ENCODE measurements at places on chromosomes 12 and 14. TPM values are rescaled to one million over a fixed set of nuclear protein-coding genes. Genes with fewer than 3 reads are reported as not detected.

The EIF2S3B gene
- polyA plus RNA-seq = not detected

The ZNF84 gene
- polyA plus RNA-seq = 5.0 TPM

The BMP4 gene
- 3.3 TPM for polyA plus RNA-seq

The COX6A1 gene
- 1,091 TPM for polyA plus RNA-seq

The SOAT2 gene
- not detected for polyA plus RNA-seq

The KRT2 gene
- polyA plus RNA-seq = not detected

The ENTPD5 gene
- polyA plus RNA-seq = 10.8 TPM

The SAV1 gene
- 13.2 TPM for polyA plus RNA-seq

The HCAR1 gene
- 1.2 TPM for polyA plus RNA-seq

The SLC17A8 gene
- polyA plus RNA-seq = 2.3 TPM

The SLC22A17 gene
- polyA plus RNA-seq = 298 TPM

The CPNE6 gene
- polyA plus RNA-seq = 20.6 TPM

The CLEC6A gene
- not detected for polyA plus RNA-seq

The APOLD1 gene
- 23.9 TPM for polyA plus RNA-seq

The GLI1 gene
- 0.36 TPM for polyA plus RNA-seq

The SLC16A7 gene
- 0.56 TPM for polyA plus RNA-seq

The MSI1 gene
- 69.7 TPM for polyA plus RNA-seq

DNA sequence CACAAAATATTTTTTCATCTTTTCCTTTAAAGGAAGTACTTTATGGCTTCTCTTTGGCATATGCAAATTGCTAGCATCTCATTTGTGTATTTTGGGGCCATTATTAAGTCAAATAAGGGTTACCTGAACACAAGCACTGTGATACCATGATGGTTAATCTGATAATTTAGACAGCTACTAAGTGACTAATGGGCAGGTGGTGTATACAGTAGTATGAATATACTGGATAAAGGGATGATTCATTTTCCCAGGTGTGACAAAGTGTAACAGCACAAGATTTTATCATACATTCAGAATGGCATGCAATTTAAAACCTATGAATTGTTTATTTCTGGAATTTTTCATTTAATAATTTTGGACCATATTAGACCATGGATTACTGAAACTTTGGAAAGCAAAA is 27.2 kb upstream of the ANO4 start:
- no peak for DNase-seq

GRCh38 chr12:8722286-8722800 is 24.6 kb downstream of the RIMKLB start:
- no peak for DNase-seq

DNA sequence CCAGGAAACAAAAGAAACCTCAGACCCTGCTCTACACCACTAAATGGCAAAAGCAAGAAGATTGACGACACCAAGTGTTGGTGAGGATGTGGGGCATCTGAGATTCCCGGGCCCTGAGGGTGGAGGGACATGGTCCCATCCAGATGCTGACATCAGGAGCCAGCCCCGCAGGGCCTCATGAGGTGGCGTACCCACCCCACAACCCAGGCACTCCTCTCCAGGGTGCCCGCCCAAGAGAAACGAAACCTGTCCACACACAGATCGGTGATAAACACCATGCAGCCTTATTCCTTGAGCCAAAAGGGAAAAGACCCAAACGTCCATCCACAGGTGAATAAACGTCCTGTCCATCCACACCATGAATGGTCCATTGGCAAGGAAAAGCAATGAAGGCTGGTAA is 54.8 kb upstream of the C14orf180 start:
- no peak for DNase-seq

DNA sequence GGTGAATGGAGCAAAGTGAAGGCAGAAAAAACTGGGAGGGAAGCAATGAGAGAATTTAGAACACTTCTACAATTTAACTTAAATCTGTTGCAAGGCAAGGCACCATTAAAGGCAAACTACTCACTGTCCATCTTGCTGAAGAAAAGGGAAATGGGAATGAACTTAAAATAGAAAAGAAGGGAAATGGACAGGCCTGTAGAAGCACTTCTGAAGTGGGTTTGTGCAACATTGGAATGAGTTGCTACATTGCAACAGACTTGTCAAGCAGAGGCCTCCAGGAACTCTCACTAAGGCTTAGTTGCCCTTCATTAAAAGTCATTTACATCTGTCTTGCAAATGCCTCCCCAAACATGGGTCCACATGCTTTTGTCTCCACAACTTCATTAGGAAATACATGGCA is 13.7 kb upstream of the OR10AD1 start:
- DNase-seq = no peak

DNA sequence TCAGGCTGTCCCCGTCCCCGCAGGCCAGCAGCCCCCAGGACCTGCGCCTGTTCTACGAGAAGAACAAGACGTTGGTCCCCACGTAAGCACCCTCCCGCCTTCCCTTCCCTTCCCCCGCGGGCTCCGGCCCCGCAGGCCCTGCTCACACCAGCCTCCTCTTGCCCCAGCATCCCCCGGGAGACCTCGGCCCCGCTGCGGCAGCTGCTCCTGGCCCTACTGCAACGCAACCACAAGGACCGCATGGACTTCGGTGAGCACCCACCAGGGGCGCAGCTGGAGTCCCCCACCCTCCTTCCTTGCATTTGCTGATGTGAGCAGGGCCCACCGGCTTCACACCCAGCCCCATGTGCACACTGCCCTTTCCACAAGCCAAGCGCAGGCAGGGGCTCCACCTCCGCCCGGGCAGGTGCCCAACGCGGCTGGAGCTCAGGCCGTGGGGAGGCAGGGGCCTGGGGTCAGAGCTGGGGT is 15.4 kb downstream of the ULK1 start:
- no peak for DNase-seq

DNA sequence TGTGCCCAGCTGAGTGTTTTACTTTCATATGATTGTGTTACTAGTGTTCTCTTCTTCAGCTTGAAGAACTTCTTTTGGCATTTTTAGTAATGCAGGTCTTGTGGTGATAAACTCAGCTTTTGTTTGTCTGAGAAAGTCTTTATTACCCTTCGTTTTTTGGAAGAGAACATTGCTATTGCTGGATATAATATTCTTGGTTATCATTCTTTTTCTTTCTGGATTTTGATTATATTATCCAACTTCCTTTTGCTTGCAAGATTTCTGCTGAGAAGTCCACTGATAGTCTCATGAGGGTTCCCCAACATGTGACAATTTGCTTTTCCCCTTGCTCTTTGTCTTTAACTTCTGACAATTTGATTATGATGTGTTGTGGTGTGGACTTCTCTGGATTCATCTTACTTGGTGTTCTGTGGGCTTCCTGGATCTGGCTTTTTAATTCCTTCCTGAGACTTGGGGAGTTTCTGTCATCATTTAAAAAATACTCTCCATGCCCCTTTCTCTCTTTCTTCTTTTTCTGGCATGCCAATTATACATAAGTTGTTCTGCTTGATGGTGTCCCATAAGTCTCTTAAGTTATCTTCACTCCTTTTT is 416.8 kb downstream of the CCDC91 start:
- no peak for DNase-seq

DNA sequence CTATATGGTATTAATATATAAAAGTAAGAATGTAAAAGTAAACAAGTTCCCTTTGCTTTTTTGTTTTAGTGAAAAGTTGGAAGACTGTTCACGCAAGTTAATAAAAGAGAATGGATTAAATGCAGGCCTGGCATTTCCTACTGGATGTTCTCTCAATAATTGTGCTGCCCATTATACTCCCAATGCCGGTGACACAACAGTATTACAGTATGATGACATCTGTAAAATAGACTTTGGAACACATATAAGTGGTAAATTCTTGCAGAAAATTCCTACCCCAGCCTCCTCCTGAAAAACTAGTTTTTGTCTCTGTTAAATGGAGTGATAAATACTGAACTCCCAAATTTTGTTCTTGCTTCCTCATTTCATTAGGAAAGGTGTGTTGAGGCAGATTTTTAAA is 20.9 kb downstream of the METAP2 start:
- no peak for DNase-seq

DNA sequence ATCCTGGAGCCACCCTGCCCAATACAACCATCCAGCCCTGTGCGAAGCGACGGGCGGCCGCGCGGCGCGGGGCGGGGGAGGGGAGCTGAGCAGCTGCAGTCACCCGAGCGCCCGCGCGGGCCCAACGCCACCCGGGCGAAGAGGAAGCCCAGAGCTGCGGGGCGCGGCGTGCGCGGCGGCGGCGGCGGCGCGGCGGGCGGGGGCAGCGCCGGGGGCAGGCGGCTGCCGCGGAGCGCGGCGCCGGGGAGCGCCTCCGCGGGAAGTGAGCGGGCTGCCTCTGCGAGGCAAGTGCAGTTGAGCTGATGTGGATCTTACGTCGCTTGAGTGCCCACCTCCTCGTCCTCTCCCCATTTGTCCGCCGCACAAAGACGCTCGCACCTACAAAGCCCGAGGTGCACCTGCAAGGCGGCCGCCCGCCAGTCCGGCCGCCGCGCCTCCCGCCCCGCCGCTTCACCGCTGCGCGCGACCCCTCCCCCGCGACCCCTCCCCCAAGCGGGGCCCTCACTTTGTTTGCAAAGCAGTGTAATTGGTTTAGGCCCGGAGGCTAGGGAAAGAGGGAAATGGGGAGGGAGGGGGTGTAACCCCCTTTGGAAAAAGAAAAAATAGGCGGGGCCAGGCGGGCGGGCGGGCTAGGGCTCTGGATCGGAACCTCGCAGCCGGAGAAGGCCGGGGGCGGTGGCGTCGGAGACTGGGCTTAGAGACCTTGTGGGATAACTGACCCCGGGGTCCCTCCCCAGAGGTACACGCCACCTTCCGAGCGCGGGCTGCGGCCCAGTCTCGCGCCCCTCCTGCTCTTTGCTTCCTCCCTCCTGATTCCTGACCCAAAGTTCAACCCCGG is at the start of the genes FOXA1 and TTC6:
Gene FOXA1 (minus strand): TSS at position 279 of the 838 bp plus-strand sequence. CDS start 277 bp downstream, at position 2.
Gene TTC6 (plus strand): TSS at position 659 of the 838 bp plus-strand sequence. CDS start 26,436 bp downstream, outside the sequence.
- DNase-seq = peak; percentile 67

GRCh38 chr14:61627612-61628011 is 67.7 kb upstream of the HIF1A start:
- DNase-seq = no peak

GRCh38 chr14:68692916-68693771 is 99.7 kb downstream of the ZFP36L1 start:
- no peak for DNase-seq

DNA sequence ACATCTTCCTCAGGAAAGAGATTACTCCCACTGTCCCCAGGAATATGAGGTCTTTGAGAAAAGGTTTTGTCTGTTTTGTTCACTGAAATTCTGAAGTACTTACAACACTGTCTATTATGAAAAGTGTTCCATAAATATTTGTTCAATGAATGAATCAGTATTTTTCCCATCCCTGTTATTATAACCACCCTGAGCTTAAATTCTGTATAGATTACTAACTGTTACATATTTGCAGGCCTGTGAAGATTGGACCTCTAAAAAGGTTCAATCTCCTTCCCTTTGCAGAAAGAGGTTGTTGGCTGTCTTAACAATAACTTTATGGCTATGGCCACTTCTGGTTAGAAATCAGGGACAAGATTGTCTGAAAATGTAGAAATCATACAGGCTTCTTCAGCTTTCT is 174.5 kb upstream of the NPAS3 start:
- DNase-seq = no peak

DNA sequence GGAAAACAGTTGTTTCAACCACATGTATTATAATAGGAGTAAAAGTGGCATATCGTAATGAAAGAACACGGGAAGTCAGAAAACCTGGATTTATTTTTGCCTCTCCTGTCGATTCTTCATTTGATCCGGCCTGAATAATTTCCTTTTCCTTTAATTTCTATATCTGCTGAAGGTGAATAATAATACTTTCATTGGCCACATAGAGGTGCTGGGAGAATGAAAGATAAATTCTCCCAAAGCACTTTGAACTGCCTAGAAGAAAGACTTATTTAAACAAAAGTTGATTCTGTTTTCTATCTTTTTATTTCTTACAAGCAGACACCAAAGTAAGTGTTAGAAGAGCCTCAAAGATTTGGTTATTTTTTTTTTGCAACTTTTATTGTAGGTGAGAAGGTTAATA is 339.1 kb downstream of the RAD51B start:
- no peak for DNase-seq

GRCh38 chr14:93084866-93085857 is 30.6 kb downstream of the ITPK1 start:
- no peak for DNase-seq

- no peak for DNase-seq
Observed at GRCh38 chr14:62768753-62769152, 276.5 kb downstream of the KCNH5 start.

GRCh38 chr14:73613046-73613383 is 698 bp downstream of the ACOT6 start:
- DNase-seq = no peak

GRCh38 chr14:21227981-21228380 is 41.3 kb downstream of the HNRNPC start:
- no peak for DNase-seq

DNA sequence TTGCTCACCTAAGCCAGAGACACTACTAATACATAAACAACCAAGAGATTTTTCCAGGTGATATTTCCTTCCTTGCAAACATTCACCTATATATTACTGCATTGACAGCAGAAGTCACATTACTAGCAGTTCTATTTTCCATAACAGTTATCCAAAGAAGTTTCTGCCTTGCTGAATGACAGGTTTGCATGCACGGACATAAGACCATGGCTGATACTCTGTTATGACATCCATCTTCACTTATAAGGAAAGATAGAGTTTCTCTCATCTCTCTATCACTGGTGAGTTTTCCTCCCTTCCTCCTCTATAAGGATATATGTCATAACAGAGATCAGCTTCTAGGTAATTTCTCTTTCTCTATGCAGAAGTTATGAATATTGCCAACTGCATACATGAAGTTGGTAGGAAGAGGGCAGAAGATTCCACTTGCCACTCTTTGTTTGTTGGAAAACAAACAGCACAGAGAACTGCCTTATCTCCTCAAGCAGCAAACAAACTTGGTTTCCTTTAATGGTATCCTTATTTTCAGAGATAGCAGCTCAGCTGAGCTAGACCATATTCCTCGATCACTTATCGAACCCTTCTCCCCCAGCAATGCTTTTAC is 557.0 kb downstream of the VRK1 start:
- no peak for DNase-seq

DNA sequence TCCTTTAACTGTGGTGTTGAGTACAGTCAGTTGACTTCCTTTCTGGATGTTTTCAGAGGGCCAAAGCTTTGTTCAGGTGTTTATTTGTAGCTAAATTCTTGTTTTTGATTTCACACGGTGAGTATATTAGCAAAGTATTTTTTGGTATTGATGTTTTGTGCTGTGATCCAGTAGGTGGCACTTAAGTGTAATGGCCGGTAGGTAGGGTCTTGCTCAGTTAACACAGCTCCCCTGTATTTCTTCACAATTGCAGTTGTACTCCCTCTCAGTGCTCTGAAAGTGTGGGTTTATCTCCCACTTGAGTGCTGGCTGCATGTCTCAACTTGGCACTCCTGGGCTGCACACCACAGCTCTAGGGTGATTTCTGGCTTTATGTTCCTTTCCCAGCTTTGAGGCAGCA is 339.5 kb downstream of the AEBP2 start:
- no peak for DNase-seq

GRCh38 chr14:93984987-93985410 is 8.6 kb upstream of the ASB2 start:
- DNase-seq = no peak

Measured in brain (organoid and tissue), 16 donors.